ENCODE measurements at places on chromosomes 12 and 14.
A peak's percentile ranks its signal among the peaks of the same experiment; 100 is the strongest.

DNA sequence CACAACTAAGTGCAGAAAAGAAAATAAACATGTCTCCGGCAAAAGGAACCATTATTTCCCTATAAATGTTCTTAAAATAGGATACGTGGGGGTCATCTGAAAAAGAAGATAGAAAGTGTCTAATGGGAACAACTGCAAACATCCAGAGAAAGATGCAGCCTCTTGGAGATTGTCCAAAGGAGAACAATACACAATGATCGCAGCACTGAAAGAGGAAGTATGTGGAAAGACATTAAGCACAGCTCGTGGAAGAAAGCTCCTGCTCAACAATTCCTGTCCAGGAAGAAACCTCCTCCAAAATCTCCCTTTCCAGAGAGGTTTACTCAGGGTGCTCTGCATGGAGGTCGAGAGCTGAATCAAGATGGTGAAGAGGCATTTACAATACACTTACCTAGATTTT, 2.5 kb upstream of the LALBA start:
- DNase-seq: no peak
- no peaks in the 10 kb centered on the region for H3K27me3 ChIP-seq
- H3K27ac ChIP-seq: no peak overlapping the region

DNA sequence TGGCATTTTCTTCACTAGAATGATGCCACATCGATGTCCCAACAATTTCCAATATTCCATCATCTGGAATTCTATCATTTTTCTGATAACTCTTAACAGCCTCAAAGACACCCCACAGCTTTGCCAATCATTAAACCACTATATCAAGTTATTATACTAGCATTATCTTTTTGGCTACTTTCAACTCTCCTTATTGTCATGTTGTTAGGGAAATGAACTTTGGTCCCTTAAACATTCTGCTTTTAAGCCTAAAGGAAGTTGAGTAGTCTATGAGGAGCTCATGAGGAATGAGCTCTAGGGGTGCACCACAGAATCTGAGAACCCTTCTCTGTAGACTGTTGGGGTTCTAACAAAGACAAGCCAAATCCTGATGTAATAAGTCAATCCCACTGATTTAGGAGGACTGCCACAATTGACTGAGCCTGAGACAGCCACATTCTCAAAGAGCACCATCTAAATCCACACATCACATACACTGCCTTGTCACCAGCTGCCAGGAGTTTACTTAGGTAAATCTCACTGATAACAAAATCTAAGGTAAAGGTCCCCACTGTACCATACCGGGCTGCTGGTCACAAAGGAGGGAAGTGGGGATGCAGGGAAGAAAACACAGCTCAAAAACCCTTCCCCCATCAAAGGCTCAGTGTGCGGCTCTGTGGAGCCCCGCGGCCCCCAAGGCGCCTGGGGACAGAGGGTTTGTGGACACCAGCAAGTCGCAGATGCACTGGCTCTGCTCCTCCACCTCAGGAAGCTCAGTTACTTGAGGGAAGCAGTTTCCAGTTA, 58.2 kb downstream of the SETD3 start:
- no peak overlapping the region for H3K27ac ChIP-seq
- H3K4me3 ChIP-seq: no peak overlapping the region
- no peaks in the 10 kb centered on the region for H3K36me3 ChIP-seq
- H3K4me1 ChIP-seq: peaks cover 12% of the 10 kb centered on the region
- no peak for DNase-seq

- peak; percentile 48 for DNase-seq
- H3K27me3 ChIP-seq: no peaks in the 10 kb centered on the region
- no peak overlapping the region for H3K27ac ChIP-seq
- H3K4me3 ChIP-seq: no peak overlapping the region
- no peaks in the 10 kb centered on the region for H3K4me1 ChIP-seq
Measured at GRCh38 chr14:87331991-87332390, 661.0 kb downstream of the GALC start.

- H3K27me3 ChIP-seq: no peaks in the 10 kb centered on the region
- H3K27ac ChIP-seq: no peak overlapping the region
- DNase-seq: no peak
- H3K36me3 ChIP-seq: no peaks in the 10 kb centered on the region
Measured at GRCh38 chr12:96774496-96775256, 132.4 kb upstream of the NEDD1 start.

GRCh38 chr14:22549324-22549962, 39.6 kb downstream of the DAD1 start:
- H3K4me1 ChIP-seq: peaks cover 10% of the 10 kb centered on the region
- H3K27ac ChIP-seq: no peak overlapping the region
- H3K27me3 ChIP-seq: no peaks in the 10 kb centered on the region
- no peak overlapping the region for H3K4me3 ChIP-seq
- DNase-seq: no peak

DNA sequence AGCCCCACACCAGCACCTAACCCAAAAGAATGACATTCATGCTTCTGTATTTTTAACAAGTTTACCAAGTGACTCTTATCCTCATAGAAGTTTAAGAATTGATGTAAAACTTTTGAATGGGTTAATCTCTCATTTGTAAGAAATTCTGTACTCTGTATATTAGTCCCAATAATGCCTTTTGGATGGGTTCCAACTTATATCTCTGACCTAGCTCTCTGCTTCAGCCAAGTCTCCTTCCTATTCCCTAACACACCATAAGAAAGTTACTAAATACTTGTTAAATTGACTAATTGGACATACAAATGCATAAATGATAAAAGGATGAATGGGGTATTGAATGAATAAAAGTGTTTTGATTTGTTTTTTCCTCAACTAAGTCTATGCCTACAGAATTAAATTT, 557.3 kb downstream of the TMTC2 start:
- no peaks in the 10 kb centered on the region for H3K36me3 ChIP-seq
- DNase-seq: no peak
- no peaks in the 10 kb centered on the region for H3K27me3 ChIP-seq
- H3K4me3 ChIP-seq: no peak overlapping the region
- H3K27ac ChIP-seq: no peak overlapping the region
- H3K4me1 ChIP-seq: no peaks in the 10 kb centered on the region

DNA sequence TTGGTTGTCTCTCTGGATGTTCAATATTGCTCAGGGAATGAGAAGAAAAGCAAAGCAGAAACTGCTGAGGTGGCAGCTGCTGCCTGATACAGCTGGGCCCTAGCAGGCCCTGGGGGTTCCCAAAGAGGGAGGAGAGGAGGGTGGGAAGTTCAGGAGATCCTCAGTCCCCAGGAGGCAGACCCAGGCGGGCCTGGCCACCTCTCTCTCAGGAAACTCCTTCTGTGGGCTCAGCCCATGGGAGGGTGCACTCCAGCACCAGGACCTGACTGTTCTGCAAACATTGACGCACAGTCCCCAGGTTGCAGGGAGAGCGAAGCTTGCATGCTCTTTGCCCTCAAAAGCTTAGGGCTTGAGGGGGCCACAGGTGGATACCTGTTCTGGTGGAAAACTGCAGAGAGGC, 29.6 kb downstream of the IRF2BPL start:
- no peak overlapping the region for H3K4me3 ChIP-seq
- no peaks in the 10 kb centered on the region for H3K36me3 ChIP-seq
- peaks cover 20% of the 10 kb centered on the region for H3K4me1 ChIP-seq
- no peaks in the 10 kb centered on the region for H3K27me3 ChIP-seq

- DNase-seq: no peak
- H3K27me3 ChIP-seq: no peaks in the 10 kb centered on the region
- no peak overlapping the region for H3K27ac ChIP-seq
- H3K36me3 ChIP-seq: no peaks in the 10 kb centered on the region
- H3K4me1 ChIP-seq: no peaks in the 10 kb centered on the region
Measured at GRCh38 chr12:93299262-93299846, 78.4 kb upstream of the NUDT4 start.

- H3K4me1 ChIP-seq: peaks cover 4% of the 10 kb centered on the region
- no peak within 1 kb of the TSS for H3K4me3 ChIP-seq
- DNase-seq: no peak
- no peaks in the 10 kb centered on the region for H3K36me3 ChIP-seq
- no peak within 1 kb of the TSS for H3K27ac ChIP-seq
Measured at GRCh38 chr12:10409392-10409791, at the start of gene KLRC4. KLRC4 (minus strand) TSS chr12:10409757; CDS start chr12:10409575, 182 bp downstream.

- H3K27ac ChIP-seq: no peak overlapping the region
- no peaks in the 10 kb centered on the region for H3K4me1 ChIP-seq
- no peaks in the 10 kb centered on the region for H3K27me3 ChIP-seq
- no peak overlapping the region for H3K4me3 ChIP-seq
- DNase-seq: no peak
- no peaks in the 10 kb centered on the region for H3K36me3 ChIP-seq
Measured at GRCh38 chr12:67720351-67720856, 71.9 kb downstream of the DYRK2 start.

DNA sequence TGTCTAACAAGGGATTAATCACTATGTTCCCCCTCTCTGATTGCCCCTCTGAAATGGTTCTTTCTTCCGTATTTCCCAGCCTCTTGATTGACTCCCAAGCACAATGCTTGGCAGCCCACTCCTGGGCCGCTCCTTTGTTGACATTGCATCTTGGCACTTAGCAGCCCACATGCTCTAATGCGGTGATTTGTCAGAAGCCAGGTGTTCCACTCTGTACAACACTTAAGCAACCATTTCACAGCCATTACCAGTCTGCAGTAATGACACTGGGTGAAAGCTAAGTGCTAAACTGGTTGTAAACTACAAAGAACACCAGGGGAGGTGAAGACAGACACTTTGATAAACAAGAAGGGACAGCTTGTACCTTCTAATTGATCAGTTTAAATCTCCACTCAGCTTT, 353.5 kb downstream of the TMEM132D start:
- H3K36me3 ChIP-seq: no peaks in the 10 kb centered on the region
- DNase-seq: no peak
- no peaks in the 10 kb centered on the region for H3K4me1 ChIP-seq
- H3K4me3 ChIP-seq: no peak overlapping the region
- no peak overlapping the region for H3K27ac ChIP-seq
- H3K27me3 ChIP-seq: no peaks in the 10 kb centered on the region

- no peak overlapping the region for H3K4me3 ChIP-seq
- H3K27ac ChIP-seq: no peak overlapping the region
- no peaks in the 10 kb centered on the region for H3K36me3 ChIP-seq
- peaks cover 19% of the 10 kb centered on the region for H3K4me1 ChIP-seq
Measured at GRCh38 chr12:7610006-7610405, 55.7 kb downstream of the APOBEC1 start.

DNA sequence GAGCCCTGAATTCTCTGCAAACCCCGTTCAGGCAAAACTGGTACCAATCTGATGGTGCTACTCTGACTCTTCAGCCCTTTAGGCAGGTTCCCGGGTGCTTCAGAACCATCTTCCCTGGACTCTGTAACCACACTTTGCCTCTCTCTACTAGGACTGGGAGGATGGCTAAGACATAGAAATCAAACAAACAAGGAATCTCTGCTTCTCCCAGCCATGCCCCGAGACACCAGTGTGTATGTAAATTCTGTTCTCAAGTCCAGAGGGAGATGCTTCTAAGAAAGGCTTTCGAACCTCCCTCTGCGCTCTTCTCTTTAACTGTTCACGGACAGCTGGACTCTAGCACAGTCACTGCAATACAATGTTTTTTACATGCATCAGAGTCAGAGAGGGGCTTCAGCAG, 1.9 kb upstream of the KCNK10 start:
- DNase-seq: no peak
- no peak overlapping the region for H3K4me3 ChIP-seq
- peaks cover 65% of the 10 kb centered on the region for H3K27me3 ChIP-seq
- no peaks in the 10 kb centered on the region for H3K4me1 ChIP-seq

GRCh38 chr12:89899651-89900050, 191.0 kb upstream of the ATP2B1 start:
- no peak overlapping the region for H3K4me3 ChIP-seq
- H3K27me3 ChIP-seq: no peaks in the 10 kb centered on the region
- H3K27ac ChIP-seq: no peak overlapping the region
- no peak for DNase-seq
- H3K36me3 ChIP-seq: no peaks in the 10 kb centered on the region

- H3K4me1 ChIP-seq: no peaks in the 10 kb centered on the region
- H3K27ac ChIP-seq: no peak overlapping the region
- DNase-seq: no peak
- no peak overlapping the region for H3K4me3 ChIP-seq
- peaks cover 51% of the 10 kb centered on the region for H3K27me3 ChIP-seq
Measured at GRCh38 chr14:62118461-62118860, 356.2 kb downstream of the SNAPC1 start.

- H3K36me3 ChIP-seq: peaks cover 7% of the 10 kb centered on the region
- peaks cover 3% of the 10 kb centered on the region for H3K4me1 ChIP-seq
- no peak overlapping the region for H3K27ac ChIP-seq
- peak; percentile 41 for DNase-seq
- H3K27me3 ChIP-seq: no peaks in the 10 kb centered on the region
- no peak overlapping the region for H3K4me3 ChIP-seq
Measured at GRCh38 chr14:70972107-70972976, 65.1 kb downstream of the PCNX1 start.

- H3K4me3 ChIP-seq: no peak overlapping the region
- no peaks in the 10 kb centered on the region for H3K36me3 ChIP-seq
- no peaks in the 10 kb centered on the region for H3K4me1 ChIP-seq
- H3K27me3 ChIP-seq: no peaks in the 10 kb centered on the region
- no peak for DNase-seq
Measured at GRCh38 chr14:24870949-24871701, 178.8 kb downstream of the STXBP6 start.

DNA sequence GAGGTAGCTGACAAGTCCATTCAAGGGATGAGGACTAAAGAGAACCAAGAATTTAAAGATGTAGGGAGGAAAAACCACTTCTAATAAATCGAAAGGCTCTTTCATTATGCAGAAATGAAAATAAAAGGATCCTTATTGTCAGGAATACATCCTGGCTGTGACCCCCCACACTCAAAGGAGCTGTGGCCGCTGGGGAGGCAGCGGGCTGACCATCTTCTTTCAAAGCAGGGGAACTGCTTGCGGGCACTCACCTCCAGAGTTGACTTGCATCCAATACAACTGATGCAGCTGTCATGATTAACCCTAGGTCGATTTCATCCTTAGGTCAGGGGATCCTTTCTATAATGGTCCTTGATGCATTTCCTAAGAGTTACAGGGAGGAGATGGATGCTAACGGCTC, 35.3 kb downstream of the TRAFD1 start:
- no peaks in the 10 kb centered on the region for H3K27me3 ChIP-seq
- H3K4me3 ChIP-seq: no peak overlapping the region
- no peaks in the 10 kb centered on the region for H3K4me1 ChIP-seq
- no peak for DNase-seq
- no peak overlapping the region for H3K27ac ChIP-seq
- peaks cover 14% of the 10 kb centered on the region for H3K36me3 ChIP-seq

DNA sequence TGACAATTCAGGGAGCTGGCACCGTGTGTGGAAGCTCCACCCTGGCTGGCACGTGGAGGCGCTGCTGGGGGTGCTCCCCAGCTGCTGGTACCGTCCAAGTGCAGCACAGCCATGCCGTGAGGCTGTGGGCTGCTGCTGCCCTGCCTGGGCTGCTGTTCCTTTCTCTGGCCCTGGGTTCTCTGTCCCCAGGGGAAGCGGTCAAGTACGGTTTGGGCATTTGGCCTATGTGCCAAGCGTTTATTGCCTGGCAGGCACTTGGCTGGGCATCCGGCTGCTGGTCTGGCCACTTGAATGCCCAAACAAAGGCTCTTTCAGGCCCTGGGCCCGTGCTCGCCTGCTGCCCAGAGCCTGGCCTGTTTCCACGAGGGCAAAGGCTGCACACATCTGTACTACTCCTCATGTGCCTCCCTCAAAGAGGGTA, 39.6 kb downstream of the RHOF start:
- no peak overlapping the region for H3K4me3 ChIP-seq
- H3K36me3 ChIP-seq: peaks cover 12% of the 10 kb centered on the region
- H3K4me1 ChIP-seq: no peaks in the 10 kb centered on the region
- DNase-seq: no peak
- no peaks in the 10 kb centered on the region for H3K27me3 ChIP-seq

Data from keratinocyte (primary cell).